ENCODE measurements at places on chromosomes 3 and 15. TPM values are rescaled to one million over a fixed set of nuclear protein-coding genes. Genes with fewer than 3 reads are reported as not detected.

The CIDEC gene
- 2.0 TPM for total RNA-seq

The ROBO1 gene
- total RNA-seq = 13.3 TPM

The MYRIP gene
- total RNA-seq = 1.5 TPM

The TRAT1 gene
- not detected for total RNA-seq

The MAPKAPK3 gene
- 31.1 TPM for total RNA-seq

The EOMES gene
- total RNA-seq = 4.6 TPM

The FBXL2 gene
- 21.7 TPM for total RNA-seq

The CCR4 gene
- 0.56 TPM for total RNA-seq

DNA sequence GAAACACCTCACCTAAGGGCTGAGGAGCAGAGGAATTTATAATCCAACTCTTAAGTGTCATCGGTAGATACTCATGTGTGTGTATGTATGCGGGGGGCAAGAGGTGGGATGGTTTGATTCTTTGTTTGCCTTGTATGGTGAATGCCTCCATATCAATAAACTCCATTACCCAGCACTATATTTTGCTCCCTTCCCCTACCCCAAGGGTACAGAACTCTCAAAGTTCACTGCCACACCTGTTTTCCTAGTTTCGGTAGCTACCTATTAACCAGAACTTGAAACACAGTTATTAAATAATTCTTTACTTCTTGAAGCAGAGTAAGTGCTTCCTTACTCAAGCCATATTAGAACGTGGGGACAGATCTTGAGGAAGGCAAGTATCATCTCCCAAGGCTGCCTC lies 400.8 kb upstream of the SUCLG2 start:
- DNase-seq = no peak
- H3K36me3 ChIP-seq = no peaks in the 10 kb centered on the region
- no peak overlapping the region for H3K4me3 ChIP-seq
- H3K4me1 ChIP-seq = peaks cover 5% of the 10 kb centered on the region

GRCh38 chr3:128557531-128558280 lies 64.7 kb upstream of the GATA2 start:
- no peak overlapping the region for H3K4me3 ChIP-seq
- no peaks in the 10 kb centered on the region for H3K27me3 ChIP-seq
- H3K36me3 ChIP-seq = no peaks in the 10 kb centered on the region
- no peak overlapping the region for H3K27ac ChIP-seq
- H3K4me1 ChIP-seq = no peaks in the 10 kb centered on the region

- no peak for DNase-seq
- peaks cover 4% of the 10 kb centered on the region for H3K4me1 ChIP-seq
- no peak overlapping the region for H3K27ac ChIP-seq
- H3K36me3 ChIP-seq = no peaks in the 10 kb centered on the region
- no peak overlapping the region for H3K4me3 ChIP-seq
- H3K27me3 ChIP-seq = no peaks in the 10 kb centered on the region
Measured at GRCh38 chr3:187999821-188000220, 154.1 kb upstream of the LPP start.

- no peak for DNase-seq
- no peak overlapping the region for H3K27ac ChIP-seq
- no peaks in the 10 kb centered on the region for H3K36me3 ChIP-seq
- H3K4me3 ChIP-seq = no peak overlapping the region
- H3K4me1 ChIP-seq = no peaks in the 10 kb centered on the region
- no peaks in the 10 kb centered on the region for H3K27me3 ChIP-seq
Measured at GRCh38 chr15:65757256-65757655, 34.8 kb downstream of the DENND4A start.

DNA sequence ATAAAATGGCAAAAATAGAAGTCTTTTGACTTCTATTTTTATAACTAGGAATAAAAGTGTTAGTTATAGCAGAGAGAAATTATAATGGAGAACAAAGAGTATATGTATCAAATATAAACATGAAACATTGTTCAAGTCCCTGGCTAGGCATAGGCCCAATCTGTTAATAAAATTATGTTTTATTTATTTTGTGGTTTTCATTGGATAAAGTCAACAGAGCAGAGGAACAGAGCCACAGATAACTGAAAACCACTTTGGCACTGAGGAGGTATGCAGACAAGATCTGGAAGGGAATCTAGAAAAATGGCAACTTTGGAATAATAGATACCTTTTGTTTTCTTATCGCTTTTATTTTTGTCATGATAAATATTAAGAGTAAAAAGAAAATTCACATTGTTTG lies 50.4 kb upstream of the ICE2 start:
- H3K27ac ChIP-seq = no peak overlapping the region
- DNase-seq = no peak
- H3K4me3 ChIP-seq = no peak overlapping the region

DNA sequence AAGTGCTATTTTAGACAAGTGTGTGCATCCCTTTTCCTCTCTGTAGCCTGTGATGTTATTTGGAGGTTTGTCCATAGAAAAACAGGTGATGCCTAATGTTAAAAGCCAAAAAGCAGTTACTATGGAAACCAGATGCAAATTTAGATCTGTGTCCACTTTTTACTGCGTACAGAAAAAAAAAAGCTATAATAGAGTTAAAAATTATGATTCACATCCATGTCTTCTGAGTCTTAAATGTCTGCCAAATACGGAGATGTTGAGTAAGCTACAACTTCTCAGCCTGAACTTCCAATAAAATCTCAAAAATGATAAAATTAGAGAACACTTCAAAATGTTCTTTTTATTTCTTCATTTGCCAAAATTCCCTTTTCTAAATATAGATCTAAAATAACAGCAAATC lies 74.2 kb upstream of the GAP43 start:
- H3K4me3 ChIP-seq = peak overlapping the region; percentile 27
- no peaks in the 10 kb centered on the region for H3K36me3 ChIP-seq
- no peaks in the 10 kb centered on the region for H3K27me3 ChIP-seq
- H3K27ac ChIP-seq = peak overlapping the region; percentile 35
- DNase-seq = no peak

DNA sequence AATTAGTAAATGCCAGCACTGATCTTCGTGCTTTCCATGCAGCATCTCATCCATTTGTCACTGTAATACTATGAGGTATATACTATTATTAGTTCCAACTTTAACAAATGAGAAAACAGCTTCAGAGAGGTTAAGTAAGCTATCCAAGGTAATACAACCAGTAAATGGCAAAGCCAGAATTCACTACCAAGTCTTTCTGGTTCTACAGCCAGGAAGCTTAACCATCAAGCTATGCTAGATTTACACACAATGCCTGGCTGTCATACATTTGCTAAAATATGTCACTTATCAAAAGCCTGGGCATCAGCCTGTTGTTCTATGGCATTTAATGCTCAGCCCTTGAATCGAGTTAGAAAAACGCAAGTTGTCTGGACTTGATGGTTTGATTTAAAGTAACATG lies 32.6 kb downstream of the TMOD2 start:
- no peaks in the 10 kb centered on the region for H3K36me3 ChIP-seq
- no peak for DNase-seq
- H3K4me3 ChIP-seq = no peak overlapping the region
- H3K27ac ChIP-seq = no peak overlapping the region
- H3K27me3 ChIP-seq = no peaks in the 10 kb centered on the region

GRCh38 chr3:158642005-158642404 lies 2.3 kb upstream of the GFM1 start:
- H3K4me1 ChIP-seq = peaks cover 11% of the 10 kb centered on the region
- H3K27me3 ChIP-seq = no peaks in the 10 kb centered on the region
- H3K36me3 ChIP-seq = no peaks in the 10 kb centered on the region
- H3K4me3 ChIP-seq = no peak overlapping the region
